ENCODE measurements at places on chromosomes 4 and X. TPM values are rescaled to one million over a fixed set of nuclear protein-coding genes. Genes with fewer than 3 reads are reported as not detected.

SUPT20HL2 gene
- not detected for total RNA-seq

- no peak for DNase-seq
Measured at GRCh38 chr4:126592088-126592487, 1040.7 kb upstream of the INTU start.

DNA sequence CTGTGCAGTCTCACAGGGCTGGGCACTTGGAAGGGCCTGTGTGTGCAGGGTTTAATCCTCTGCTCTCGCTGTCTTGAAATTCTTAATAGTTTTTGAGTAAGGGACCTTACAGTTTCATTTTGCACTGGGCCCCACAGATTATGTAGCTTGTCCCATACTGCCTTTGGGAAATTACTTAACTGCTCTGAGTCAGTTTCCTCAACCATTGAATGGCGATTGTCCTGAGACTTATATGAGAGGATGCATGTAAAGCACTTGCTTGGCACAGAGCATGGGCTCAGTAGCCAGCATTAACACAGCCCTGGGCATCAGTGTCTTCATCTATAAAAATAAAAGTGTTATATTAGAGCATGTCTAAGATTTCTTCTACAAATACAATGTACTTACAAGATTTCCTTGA, 55.8 kb downstream of the CLCN5 start:
- DNase-seq = no peak

- no peak for DNase-seq
Measured at GRCh38 chr4:77451530-77451929, 154.1 kb upstream of the CXCL13 start.

MAGEB5 gene
- not detected for total RNA-seq

DNA sequence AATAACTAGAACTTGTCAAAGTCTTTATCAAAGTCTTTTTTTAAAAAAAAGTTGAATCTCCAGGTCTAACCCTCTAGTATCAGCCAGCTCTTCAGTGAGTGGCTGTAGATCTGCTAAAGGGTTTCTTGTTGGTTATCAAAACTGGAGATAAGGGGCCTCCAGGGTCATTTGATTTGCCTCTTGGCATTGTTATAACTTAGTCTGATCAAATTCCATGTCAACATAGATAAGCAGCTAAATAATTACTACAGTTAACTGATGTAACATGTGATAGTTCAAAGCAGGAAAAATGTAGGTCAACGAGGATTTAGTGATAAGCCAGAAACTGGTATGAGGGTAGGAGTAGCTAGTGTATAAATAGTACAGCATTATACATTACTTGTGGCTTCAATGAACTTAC, 465.1 kb downstream of the PDHA2 start:
- no peak for DNase-seq

MEPE gene
- not detected for total RNA-seq

DNA sequence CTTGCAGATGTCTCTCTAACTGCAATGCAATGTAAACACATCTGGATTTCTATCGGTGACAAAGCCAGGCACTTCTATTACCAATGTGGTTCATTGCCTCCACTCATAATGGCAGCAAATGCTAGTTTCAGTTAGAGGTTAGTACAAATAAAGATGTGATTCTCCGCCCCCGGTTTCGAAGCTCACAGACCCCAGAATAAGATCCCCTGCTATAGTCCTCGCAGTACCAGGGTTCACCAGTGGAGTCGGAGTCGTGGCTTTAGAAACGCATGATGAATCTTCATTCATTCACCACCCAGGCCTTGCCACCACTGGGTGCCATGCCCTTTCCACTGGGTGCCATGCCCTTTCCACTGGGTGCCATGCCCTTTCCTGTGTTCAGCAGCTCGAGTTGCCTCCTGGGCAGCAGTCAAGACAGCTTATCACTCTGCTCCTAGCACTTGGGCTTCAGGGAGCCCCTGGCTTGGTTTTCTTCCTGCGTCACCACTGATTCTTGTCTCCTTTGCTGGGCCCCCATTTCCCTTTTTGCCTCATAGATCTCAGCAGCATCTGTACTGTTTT, 3.5 kb upstream of the NAA10 start:
- DNase-seq = no peak

DNA sequence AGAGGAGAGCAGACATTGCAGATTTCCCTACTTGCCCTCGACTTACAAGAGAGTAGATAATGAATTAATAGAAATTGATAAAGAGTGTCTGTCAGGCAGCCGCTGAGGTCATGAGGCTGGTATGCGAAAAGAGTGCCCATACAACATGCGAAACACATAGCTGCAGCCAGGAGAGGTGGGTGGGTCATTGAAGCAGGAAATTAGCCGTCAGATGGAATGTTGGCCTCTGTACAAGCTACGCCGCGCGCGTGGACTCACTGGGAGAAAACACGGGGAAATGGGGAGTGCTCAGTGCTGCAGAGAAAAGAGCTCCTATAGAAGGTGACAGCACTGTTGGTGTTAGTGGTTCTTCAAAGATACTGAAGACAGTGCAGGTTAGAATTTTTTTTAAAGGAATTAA, 125.1 kb downstream of the RAPGEF2 start:
- no peak for DNase-seq

- DNase-seq = no peak
Measured at GRCh38 chr4:1344696-1345095, 2.3 kb upstream of the UVSSA start.

DNA sequence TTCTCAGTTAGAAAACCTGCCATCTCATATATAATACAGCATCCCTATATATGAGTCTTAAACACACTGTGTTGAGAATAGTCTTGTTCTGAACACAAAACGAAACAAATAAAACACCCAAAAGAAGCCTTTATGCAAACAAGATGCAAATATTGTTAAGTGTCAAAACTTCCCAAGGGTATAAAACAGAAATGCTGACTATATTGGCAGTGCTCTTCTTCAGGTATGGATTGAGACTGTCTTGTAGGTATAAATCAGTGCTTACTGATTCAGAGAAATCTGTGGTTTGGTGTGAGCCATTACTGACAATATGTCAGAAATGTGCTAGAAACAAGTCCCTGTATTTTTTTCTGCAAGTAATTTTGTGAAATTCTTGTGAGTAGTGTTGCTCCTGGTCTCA, 82.8 kb upstream of the CTSO start:
- DNase-seq = no peak

- no peak for DNase-seq
Measured at GRCh38 chr4:187294861-187295260, 571.2 kb upstream of the FAT1 start.

DNA sequence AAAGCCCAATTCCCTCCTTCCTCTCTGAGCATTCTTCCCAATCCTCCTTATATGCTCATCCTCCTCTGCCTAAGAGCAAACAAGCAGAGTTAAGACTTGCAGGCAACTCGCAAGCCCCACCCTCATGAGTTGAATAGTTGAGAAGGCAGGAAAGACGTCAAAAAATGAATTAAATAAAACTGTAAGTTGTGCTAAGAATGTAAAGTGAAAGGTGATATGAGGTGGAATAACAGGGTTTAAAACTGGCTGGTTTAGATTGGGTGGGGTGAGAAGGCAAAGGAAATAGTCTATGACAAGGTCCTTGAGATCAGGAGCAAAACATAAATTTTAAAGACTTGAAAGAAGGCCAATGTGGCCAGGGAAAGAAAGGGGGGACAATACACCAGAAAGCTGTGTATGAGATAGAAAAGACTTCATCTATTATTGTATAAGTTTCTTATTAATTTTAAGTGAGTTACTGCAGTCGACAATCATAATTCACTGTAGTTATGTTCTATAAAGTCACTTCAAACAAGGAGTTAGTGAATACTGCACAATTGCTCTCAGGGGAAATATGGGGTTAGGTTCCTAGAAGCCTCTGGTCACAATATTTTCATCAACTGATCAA, 124.9 kb downstream of the RELL1 start:
- DNase-seq = no peak

DNA sequence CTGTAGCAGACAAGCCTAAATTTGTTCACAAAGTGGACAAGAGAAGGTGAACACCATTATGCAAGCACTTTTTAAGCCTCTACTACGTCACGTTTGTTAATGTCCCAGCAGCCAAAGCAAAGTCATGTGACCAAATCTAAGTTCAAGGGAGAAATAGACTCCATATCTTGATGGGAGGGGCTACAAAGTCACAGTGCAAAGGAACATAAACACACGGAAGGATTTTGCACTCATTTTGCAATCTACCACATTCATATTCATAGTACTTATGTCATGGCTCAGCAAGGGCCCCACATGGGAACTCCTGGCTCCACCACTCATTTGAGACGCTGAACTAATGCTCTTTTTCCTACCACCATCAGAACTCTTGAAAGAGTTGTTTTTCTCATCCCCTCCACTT, 139.0 kb upstream of the JADE1 start:
- no peak for DNase-seq

DNA sequence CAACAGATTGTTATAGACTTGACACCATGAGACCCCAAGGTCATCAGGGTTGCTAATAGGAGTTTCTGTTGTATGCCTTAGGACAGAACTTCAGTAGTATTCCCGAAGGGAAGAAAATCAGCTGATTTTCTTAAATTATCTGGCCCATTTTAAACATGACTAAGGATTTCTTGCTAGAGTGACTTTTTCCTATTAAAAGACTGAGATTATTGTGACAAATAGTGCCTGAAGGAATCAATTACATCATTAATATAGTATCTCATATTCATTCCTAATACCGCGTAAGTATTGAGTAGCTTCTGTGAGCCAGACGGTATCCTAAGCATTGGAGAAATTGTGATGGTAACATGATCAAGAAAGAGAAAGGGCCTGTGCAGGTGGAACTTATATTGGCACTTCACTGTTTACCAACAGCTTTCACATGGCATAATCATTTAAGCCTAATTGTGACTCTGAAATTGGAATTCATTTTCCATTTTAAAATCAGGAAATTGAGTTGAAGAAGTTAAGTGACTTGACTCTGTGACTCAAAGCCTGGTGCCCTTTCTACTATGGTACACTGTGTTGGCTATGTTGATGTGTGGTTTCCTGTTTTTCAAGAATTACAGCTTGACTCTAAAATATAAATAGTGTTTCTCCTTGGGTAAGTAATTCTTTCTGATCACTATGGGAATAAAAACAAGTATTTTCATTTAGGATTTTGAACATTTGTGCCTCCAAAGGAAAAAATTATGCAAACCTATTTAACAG, 4.1 kb downstream of the AFF1 start:
- no peak for DNase-seq

DNA sequence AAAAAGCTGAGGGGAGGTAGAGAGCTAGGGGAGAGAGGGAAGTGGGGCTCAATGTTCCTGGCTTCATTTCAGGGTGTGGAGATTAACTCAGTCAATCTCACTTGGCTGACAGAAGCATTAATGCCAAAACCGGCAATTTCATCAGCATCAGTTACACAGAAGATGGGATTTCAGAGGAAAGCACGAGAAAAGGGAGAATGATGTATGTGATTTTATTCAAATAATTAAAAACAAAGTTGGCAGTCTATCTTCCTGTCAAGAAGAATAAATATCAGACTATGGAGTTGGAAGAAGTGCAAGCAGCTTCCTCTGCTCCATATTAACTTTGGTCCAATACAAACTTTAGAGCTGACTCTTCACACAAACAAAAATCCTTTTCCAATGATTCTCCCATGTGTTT, 29.6 kb upstream of the HCCS start:
- no peak for DNase-seq

GRCh38 chr4:40040908-40041307, 15.7 kb upstream of the N4BP2 start:
- DNase-seq = no peak

DNA sequence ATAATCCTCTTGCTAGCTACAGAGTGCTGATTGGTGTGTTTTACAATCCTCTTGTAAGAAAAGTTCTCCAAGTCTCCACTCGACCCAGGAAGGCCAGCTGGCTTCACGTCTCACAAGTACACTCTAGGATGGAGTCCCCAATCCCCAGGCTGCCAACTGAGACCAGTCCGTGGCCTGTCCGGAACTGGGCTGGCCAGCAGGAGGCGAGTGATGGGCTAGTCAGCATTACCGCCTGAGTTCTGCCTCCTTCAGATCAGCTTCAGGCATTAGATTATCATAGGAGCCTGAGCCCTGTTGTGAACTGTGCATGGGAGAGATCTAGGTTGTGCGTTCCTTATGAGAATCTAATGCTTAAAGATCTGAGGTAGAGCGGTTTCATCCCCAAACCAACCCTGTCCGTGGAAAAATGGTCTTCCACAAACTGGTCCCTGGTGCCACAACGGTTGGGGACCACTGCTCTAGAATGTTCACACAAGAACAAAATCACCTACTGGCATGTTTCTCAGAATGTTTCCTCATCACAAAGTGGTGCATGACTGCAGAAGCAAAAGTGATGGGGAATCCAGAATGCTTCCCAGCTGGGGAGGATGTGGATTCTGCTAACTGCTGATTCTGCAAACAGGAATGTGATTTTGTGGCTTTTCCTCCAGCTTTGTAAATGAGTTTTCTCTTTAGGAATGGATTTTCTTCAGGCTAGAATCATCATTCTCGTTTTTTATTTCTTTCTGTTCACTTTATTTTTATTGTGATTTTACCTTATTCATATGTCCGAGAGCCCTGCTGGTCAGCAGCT, 40.9 kb downstream of the SEPTIN11 start:
- DNase-seq = no peak

DNA sequence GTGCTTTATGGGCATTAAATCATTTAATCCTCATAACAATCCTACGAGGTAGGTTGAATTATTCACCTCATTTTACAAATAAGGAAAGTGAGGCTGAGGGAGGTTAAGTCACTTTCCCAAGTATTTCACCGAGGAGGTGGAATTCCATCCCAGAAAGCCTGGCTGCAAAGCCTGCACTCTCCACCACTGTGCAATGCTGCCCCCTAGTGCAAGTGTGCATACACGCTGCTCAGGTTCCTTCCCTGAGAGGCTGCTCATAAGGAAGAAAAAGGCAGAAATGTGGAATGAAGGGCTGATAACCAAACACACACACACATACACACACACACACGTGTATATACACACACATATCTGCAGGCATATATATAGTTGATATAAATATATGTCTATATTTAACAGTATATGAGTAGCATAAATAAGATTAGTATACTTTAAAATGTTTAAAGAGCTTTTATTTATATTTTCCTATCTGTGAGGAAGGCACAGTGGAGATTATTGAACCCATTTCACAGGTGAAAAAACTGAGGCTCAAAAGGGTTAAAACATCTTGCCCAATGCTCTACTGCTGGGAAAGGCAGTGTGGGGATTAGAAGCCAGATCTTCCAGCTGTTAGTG, 714.5 kb upstream of the TENM3 start:
- DNase-seq = no peak

RADX gene
- total RNA-seq = 9.1 TPM

DNA sequence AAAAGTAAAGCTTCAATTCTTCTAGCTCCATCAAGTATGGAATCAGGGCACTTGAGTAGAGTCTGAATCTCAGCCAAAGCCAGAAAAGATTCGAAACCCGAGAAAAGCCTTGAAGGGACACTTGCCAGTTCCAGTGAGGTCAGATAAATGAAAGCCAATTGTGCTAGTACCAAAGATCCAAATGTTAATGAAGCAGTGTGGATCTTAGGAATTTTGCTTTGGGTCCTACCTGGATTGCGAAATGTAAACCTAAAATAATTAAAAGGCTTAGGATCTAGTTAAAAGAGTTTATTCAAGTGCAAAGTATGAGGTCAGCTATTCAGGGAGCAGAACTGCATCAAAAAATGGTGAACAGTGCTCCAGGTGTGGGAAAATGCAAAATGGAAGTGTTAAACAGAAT, 552.6 kb downstream of the NAP1L3 start:
- no peak for DNase-seq

GRCh38 chr4:81746071-81746470, 274.4 kb upstream of the RASGEF1B start:
- DNase-seq = no peak

GRCh38 chr4:52957835-52958631, 95.9 kb downstream of the RASL11B start:
- DNase-seq = no peak

- DNase-seq = no peak
Measured at GRCh38 chrX:136549226-136549625, 17.2 kb downstream of the VGLL1 start.

All from CD8-positive, alpha-beta T cell (primary cell).